ENCODE measurements at places on chromosomes 2 and 18.

- peak; percentile 64 for DNase-seq
Observed at GRCh38 chr2:112187805-112188596, 49.8 kb downstream of the FBLN7 start.

- no peak for DNase-seq
Observed at GRCh38 chr2:72117718-72118117, 29.9 kb downstream of the CYP26B1 start.

GRCh38 chr2:62287899-62288880 is 92.3 kb downstream of the B3GNT2 start:
- DNase-seq = no peak

- no peak for DNase-seq
Observed at GRCh38 chr2:42928161-42928691, 135.8 kb upstream of the HAAO start.

DNA sequence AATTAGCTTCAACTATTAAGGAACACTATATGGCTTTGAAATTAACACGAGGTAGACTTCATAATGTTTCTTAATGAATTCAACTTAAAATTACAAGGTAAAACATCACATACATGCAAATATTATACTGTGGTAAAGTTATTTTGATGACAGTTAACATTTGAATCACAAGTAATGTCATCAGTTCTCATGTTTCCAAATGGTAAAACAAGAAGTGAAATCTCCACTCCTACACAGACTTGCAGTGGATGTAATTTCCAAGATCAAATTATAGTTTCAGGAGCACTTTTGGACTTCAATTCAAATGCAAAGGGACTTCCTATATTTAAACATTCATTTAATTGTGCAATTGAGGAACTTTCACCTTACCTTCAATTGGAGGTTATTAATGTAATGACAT is 39.1 kb downstream of the C18orf54 start:
- no peak for DNase-seq

DNA sequence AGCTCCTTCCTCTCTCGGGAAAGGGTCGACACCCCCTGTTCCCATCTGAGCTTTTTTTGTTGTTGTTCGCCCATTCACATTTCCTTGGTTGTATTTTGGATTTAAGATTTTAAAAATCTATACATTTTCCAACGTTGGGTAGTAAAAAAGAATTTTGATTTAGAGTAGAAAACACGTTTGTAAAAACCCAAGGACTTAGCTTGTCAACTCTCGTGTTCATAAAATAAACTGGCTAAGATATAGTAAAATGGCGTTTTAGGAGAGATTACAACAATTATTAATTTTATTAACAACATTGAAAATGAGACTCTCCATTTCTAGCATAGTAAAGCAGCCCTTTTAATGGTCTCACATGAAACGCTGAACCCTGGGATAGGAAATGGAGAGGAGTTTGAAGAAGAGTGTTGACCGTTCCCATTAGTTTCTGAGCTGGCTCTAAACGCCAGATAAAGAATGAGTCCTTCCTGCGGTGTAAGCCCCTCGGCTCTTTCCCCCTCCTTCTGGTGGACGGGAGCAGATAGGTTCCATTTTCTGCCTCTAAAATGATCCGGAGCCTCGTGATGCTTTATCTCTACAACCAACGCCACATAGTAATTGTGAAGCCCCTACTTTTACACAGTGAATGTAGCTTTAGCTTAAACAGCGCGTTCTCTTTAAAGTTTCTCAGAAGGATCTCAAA is 24.0 kb upstream of the ZNF516 start:
- DNase-seq = no peak

GRCh38 chr2:18803141-18803939 is 214.0 kb upstream of the NT5C1B start:
- no peak for DNase-seq

- DNase-seq = no peak
Observed at GRCh38 chr18:48557640-48558174, 18.9 kb downstream of the CTIF start.

DNA sequence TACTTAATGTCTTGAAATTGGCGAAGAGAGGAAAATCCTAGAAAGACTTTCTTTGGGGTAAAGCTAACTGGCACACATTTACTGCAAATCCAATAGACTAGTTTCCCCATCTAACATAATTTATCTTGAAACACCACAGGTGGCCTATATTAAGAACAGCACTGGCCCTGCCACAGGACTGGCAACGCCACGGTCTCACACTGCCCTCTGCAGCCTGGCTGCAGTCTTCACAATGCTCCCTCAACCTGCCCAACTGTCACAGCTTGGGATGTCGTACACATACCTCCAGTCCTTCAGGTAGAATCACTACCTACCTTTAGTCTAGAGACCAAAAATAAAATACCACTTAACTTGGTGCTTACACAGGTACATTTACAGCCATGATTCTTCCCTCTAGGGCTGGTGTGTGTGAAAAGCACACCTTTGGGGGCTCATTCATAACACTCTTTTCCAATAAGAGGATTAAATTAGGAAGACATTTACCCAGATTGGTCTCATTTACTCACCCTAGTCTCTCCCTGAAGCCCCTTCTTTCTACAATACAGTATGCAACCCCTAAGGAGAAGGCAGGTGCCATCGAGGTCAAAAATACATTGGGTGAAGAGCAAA is 222.2 kb downstream of the C1D start:
- DNase-seq = peak; percentile 5

DNA sequence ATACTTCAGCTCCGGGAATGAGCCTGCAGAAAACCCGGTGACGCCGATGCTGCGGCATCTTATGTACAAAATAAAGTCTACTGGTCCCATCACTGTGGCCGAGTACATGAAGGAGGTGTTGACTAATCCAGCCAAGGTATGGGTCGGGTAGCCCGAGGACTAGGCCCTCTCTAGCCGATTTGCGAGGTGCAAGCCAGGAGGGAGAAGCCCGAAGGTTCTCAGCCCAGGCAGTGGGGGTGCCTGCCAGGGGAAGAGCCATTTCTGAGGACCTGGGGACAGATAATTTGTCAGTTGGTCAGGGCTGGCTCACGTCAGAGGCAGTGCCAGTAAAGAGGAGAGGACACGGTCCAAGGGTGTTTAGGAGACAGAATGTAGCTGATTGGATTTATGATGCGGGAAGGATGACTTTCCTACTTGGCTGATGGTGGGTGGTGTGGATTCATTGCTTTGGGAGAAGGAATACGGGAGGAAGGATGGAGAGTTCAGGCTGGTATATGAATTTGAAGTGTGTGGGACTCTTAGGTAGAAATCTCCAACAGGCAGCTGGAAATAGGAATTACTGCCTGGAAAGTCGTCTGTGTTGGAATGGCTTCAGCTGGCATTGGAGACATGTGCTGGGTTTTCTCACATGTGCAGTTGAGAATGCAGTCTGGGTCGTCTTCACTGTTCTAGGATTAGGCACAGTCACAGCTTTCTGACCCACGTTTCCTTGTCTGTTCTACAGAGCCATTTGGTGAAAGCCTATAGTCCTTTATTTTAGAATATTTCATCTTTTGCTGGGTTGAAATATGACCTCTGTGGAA is 874 bp downstream of the NDUFAF7 start:
- DNase-seq = no peak

DNA sequence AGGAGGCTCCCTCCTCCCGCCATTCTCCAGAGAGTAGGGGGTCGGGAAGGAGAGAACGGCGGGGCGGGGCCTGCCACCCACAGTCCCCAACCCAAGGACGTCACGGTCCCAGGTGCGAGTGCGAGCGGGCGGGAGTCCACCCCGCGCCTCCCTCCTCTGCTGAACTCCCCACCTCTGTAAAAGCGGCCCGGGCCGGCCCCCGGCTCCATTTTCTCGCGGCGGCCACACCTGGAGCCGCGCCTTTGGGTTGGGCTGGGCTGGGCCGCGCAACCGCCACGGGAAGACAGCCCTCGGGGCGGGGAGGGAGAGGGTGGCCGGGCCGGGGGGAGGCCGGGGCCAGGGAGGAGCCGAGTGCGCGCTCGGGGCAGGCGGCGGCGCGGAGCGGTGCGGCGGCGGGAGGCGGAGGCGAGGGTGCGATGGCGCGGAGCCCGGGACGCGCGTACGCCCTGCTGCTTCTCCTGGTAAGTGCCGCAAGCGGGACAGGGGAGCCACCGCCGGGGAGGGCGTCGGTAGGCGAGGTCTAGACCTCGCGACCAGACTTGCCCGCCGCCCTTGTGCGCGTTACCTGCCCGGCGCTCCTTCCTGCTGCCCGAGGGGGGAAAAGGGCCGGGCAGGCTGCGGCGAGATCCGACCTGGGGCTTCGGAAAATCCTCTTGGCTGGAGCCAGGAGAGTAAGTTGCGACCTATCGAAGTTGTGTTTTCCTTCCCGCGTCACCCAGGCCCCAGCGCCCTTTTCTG is at the start of gene DSG2:
DSG2 (plus strand) TSS at position 342 of the 738 bp plus-strand sequence; CDS start at position 417, 75 bp downstream.
- DNase-seq = no peak

GRCh38 chr2:58055033-58055786 is 8.6 kb downstream of the VRK2 start:
- no peak for DNase-seq

GRCh38 chr18:5744659-5745058 is 150.7 kb downstream of the TMEM200C start:
- DNase-seq = no peak

DNA sequence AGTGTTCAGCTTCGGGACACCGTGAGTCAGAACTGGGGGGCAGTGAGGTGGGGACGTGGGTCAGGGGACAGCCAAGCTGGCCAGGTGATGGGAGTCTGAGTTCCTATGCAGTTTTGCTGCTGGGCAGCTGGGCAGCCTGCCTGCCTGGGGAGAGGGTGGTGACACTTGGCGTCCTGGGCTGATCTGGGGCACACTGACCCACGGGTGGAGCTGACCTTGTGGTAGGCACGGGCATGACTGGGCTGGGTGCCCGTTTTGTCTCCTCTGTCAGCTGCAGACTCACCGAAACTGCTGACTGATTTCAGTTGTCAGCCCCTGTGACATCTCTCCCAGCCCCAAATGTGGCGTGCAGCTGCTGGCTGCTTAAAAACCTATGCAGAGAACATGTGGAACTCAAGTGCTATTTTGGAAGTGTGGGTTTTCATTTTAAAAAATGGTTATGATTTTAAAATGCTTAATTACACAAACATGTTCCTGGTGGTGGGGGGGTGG is 32.6 kb upstream of the E2F6 start:
- no peak for DNase-seq

DNA sequence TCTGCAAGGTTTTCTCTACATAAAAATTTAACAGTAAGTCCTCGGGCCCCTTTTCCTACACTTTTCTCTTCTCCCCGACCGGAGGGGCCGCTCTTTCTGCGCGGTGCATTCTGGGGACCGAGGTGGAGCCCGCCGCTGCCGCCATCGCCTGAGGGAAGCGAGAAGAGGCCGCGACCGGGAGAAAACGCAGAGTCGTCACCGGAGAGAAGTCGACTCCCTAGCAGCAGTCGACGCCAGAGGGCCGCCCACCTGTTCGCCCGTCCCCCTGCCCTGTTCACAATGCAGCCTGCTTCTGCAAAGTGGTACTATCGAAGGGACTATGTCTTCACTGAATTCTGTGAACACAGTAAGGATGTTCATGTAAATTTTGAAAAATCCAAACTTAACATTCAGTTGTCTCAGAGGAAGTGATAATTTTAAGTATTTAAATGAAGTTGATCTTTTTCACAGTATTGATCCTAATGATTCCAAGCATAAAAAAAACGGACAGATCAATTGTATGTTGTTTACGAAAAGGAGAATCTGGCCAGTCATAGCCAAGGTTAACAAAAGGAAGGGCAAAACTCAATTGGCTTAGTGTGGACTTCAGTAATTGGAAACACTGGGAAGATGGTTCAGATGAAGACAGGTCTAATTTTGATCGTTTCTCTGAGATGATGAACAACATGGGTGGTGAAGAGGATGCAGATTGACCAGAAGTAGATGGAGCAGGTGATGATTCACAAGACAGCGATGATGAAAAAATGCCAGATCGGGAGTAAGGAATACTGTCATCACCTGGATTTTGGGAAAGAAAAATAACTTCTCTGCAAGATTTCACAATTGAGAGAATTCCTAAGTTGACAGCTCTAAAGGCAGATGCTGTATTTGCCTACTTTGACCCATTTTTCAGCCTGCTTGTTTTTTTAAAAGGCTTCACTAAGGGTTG is 55.8 kb downstream of the ASXL2 start:
- peak; percentile 38 for DNase-seq

DNA sequence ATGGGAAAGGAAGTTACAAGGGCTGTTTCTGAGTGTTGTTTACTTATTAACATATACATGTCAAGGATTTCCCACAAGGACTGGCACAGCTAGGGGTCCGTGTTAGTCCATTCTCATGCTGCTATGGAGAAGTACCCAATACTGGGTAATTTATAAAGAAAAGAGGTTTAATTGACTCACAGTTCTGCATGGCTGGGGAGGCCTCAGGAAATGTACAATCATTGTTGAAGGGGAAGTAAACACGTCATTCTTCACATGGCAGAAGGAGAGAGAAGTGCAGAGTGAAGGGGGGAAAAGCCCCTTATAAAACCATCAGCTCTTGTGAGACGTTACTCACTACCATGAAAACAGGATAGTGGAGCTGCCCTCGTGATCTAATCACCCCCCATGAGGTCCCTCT is 128.9 kb upstream of the CELF4 start:
- DNase-seq = no peak

- no peak for DNase-seq
Observed at GRCh38 chr2:178478130-178478438, 316 bp downstream of the FKBP7 start.

DNA sequence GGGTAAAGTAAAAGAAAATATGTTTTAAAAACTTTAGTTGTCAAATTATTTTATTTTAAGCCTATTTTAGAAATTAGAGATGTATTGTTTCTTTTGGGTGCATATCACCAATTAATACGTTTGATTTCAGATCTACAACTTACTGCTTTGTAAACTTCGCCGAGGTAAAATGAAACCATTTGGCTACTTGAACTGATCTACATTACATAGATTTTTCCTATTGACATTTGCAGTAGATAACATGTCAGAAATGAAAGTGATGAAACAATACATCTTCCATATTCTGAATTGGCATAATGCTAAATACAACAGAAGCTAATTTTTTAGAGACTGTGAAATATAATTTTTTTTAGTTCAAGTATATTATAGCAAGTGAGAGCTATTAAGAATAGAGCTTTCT is 39.5 kb downstream of the GLS start:
- DNase-seq = no peak

GRCh38 chr2:107582487-107582886 is 244.2 kb upstream of the RGPD4 start:
- no peak for DNase-seq

DNA sequence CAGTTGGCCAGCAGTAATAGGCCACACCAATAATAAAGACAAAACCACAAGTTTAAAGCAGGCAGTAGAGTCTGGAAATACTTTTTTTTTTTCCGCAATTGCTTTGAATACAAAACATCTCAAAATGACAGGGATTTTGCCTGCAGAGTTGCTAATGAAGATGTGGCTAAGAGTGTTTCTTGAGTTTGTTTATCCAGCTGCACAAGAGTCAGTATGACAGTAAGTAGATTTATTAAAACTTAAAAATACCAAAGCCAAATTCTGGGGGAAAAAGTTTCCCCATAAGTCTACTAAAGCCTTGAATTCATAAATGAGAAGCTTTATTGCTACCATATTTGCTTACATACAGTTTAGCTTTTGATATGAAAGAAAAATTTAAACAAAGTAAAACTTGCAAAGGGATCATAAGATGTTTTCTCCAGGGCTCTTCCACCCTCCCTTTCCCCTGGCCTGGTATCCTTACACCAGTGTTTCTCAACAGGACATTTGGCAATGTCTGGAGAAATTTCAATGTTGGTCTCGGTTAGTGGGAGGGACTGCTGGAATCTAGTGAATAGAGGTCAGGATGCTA is 3.9 kb upstream of the DSEL start:
- no peak for DNase-seq

- no peak for DNase-seq
Observed at GRCh38 chr2:47751856-47752414, 31.0 kb upstream of the MSH6 start.

- peak; percentile 25 for DNase-seq
Observed at GRCh38 chr2:172864182-172864581, 128.5 kb downstream of the RAPGEF4 start.

GRCh38 chr2:12168354-12168753 is 421.9 kb downstream of the LPIN1 start:
- no peak for DNase-seq
